AG04450 (cell line): ENCODE measurements at places on chromosomes 12 and 14.

- DNase-seq, result no peak
Observed at GRCh38 chr14:83461521-83461920, 1927.9 kb upstream of the SEL1L start.

DNA sequence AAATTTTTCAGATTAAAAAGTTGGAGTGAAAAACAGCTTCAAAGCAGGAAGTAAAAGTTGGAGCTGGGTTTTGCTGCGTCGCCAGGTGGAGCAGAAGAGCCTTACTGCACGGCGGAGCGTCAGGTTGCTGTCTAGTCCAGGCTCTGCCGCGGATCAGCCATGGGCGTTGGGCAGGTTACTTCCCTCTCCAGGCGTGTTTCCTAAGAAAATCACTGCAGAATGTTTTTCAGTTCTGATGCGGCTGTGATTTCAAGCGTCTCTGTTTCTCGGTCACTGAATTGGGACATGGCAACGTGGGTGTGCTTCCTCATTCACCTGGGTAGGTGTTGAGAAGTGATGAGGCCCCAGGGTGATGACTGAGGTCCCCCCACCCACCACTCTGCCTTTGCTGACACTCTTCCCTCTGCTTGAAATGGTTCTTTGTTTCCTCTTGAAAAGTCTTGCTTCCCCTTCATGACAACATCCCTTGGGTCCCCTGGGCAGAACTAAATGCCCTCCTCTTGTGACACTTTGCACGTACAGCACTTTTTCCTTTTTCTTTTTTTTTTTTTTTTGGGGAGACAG lies 7.6 kb downstream of the EVL start:
- no peak for DNase-seq

DNA sequence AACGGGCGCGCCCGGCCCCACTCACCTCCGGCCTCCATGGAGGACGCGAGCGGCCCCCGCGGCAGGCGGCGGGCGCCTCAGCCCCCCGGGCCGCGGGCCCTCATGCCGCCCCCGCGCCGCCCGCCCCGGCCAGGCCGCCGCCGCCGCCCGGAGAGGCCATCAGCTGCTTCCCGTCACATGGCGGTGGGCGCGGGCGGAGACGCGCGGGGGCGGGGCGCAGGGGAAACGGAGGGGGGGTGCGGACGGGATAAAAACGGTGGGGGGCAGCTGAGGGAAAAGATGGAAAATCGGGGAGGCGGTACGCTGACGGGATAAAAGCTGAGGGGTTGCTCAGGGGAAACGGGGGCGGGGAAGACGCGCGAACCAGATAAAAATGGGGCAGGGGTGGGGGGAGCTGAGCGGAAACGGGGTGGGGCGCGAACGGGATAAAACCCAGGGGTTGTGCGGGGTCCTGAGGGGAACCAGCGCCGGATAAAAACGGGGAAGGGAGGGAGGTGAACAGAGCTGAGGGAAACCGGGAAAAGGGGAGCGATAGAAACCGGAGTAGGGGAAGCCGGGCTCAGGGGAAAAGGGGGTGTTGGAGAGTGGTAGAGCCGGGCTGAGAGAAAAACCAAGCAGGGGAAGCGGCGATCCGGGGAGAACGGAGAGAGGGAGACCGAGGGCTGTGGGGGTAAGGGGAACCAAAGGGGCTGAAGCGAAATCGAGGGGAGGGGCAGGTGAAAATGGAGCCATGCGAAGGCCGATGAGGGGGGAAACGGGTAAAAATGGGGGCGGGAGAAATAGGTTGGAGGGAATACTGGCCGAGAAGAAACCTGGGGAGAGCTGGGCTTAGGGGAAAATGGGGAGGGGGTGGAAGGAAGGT lies at the start of gene WSB2:
TSS of gene WSB2 (minus strand) at position 169 of the 862 bp plus-strand sequence. CDS start at position 38, 131 bp downstream.
- no peak for DNase-seq

- DNase-seq, result peak; percentile 11
Observed at GRCh38 chr12:1115484-1116231, 124.6 kb downstream of the ERC1 start.

DNA sequence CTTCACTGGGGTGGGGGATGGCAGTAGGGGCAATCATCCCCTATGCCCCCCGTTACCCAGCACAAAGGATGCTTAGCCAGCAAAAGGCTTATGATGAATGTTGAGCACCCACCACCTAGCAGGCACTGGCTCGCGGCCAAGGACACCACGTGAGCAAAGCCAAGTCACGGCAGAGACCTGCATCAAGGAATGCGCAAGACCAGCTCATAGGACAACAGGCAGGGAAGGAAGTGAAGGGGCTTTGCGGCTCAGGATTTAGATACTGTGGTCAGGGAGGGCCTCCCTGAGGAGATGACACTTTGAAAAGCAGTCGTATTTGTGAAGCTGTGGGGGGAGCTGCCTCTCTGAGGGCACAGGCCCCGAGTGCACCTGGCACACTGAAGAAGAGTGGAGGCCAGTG lies 32.8 kb downstream of the SH2B3 start:
- DNase-seq, result no peak

DNA sequence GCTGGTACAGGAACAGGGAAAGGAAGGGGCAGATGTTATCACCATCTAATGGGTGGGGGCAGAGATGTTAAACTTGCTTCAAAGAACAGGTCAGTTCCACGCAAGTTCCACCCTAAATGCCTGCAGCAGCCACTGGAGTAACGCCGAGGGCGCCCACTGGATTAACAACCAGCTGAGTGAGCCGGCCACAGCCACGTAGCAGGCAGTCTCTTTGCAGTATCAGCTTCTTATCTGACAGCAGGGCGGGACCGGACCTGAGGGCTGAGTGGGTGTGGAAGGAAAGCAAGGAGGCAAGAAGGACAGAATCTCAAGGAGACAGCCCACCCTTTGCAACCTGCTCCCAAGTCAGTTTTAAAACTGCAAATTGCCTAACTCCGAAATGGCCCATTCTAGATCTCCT lies 38.4 kb upstream of the FOXN3 start:
- DNase-seq, result no peak

DNA sequence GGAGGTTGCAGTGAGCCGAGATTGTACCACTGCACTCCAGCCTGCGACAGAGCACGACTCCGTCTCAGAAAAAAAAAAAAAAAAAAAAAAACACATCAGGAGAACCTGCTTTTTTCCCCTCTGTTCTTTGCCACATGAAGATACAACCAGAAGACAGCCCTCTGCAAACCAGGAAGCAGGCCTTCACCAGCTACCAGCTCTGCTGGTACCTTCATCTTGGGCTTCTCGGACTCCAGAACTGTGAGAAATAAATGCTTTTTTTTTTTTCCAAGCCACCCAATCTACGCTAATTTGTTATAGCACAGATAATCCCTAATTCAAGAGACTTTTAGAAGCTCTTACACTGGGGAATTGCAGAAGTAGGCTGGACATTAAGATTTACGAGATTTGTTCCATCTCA lies 121.2 kb downstream of the GARIN6 start:
- no peak for DNase-seq

DNA sequence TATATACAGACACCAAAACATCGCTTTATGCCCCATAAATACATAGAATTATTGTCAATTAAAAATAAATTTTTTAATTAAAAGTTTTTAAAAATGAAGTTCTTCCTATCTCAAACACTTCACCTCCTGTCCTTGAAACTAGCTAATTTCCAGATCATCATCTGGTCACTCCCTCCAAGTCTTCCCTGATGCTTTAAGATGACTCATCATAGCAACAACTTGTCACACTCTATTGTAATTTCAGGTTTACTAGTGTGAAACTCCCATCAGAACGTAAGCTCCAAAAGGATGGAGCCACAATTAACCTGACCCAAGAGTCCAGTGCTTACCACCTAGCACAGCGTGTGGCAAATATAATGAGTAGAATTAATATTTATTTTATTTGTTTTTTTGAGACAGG lies 16.3 kb downstream of the GXYLT1 start:
- DNase-seq, result no peak

GRCh38 chr12:11778713-11779685 lies 129.5 kb downstream of the ETV6 start:
- no peak for DNase-seq

- no peak for DNase-seq
Observed at GRCh38 chr12:46608431-46609272, 217.1 kb downstream of the SLC38A4 start.

DNA sequence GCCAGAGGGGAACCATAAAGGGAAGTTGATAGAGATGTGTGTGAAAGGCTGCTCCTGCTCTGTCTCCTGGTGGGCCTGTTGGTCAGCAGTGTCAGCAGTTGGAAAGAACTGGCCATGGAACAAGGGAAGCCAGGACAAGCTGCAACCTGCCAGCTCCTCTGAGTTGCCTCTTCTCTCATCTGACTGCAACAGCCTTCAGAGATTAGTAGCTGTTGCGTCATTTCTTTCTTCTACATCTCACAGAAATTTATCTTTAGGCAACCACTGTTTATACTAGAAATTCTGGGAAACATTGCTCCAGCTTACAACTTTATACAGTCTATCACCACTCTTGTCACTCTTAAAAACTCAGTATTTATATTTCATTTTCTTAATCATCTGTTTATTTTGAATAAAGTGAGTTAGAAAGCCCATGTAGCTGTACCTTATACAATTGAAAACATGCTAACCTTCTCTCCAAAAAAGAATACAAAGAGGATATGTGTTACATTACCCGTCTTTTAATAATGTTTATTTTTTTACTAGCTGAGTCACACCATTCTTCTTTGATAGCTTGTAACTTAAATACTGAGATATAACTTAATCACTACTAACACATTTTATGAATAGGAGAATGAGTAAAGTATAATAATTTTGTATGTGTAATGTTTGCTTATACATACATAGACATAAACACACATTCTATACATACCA lies 224.2 kb downstream of the LRFN5 start:
- peak; percentile 81 for DNase-seq

- no peak for DNase-seq
Observed at GRCh38 chr14:54640506-54640905, 73.6 kb downstream of the SAMD4A start.

- no peak for DNase-seq
Observed at GRCh38 chr12:71439362-71439612, 311 bp upstream of the LGR5 start.

GRCh38 chr14:70489579-70490200 lies 37.7 kb downstream of the ADAM21 start:
- no peak for DNase-seq

GRCh38 chr12:125137766-125138344 lies 72.6 kb downstream of the AACS start:
- no peak for DNase-seq

- DNase-seq, result no peak
Observed at GRCh38 chr12:30824311-30824710, 69.6 kb upstream of the CAPRIN2 start.

DNA sequence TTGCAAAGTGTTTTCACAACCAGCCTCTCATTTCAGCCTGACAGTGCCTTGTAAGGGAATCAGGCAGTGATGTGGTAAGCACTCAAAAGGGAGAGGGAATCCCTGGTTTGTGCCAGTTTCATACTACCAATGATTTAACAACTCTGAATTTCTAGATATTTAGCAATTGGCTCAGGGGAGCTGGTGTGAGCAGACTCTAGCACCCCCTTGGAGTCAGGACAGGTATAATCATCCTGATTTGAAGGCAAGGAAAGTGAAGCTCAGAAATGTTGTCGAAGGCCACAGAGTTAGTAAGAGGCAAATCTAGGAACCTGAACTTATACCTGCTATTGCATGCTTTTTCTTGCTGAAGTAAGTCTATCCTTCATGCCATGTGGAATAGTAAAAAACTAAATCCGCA lies 63.1 kb upstream of the DACT1 start:
- no peak for DNase-seq

DNA sequence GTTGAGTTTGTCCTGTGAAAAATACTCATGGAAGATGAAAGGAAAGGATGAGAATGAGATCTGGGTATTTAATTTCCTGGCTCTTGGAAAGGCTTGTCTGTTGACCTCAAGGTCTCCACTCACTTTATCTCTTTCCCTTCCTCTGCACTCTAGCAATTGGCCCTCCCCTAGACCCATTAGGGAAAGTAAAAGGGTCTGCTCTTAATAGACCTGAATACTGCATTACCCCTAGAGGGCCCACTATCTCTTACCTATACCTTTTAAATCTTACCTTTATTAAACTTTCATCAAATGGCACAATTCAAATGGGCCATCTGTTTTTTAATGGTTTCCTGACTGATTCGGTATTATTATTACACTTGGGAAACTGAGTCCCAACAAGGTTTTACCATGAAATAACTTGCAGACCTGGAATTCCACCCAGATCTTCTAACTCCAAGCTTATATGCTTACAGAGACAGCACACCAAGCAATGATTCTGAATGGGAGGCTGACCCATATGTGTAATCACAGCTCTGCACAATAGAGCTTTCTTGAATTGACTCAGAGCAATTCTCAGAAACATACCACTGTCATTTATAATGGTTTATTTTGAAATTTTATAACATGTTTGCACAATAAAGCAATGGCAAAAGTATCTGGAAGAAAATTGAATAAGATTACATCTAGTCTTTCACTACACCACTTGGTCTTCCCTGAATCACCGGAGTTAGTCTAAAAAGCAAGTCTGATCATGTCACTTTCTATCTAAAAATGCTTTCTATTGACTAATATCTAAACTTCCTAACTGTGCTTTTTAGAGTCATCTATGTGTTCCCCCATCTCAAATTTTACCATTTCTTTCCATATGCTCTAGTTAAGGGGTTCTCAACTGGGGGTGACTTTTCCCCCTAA lies 618.5 kb downstream of the NRXN3 start:
- DNase-seq, result no peak

- no peak for DNase-seq
Observed at GRCh38 chr12:2691345-2692071, 103.3 kb upstream of the FKBP4 start.

DNA sequence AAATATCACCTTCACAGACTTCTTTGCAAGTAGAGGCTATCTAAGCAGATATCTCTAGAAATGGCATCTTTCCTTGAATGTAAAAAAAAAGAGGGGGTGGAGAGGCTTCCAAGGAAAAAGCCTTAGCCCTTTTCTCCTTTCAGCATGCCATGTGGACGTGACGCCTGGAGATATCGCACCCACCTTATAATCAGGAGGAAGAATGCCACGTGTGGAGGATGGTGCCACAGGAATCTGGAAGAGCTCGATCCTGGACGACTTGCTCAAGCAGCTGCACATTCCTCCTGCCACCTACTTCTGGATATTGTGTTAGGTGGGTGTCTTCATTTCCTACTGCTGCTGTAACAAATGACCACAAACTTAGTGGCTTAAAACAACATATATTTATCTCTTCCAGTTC lies 203.6 kb downstream of the NUAK1 start:
- no peak for DNase-seq
